Liver (tissue), 10 donors: ENCODE measurements at places on chromosomes 4 and X. TPM values are rescaled to one million over a fixed set of nuclear protein-coding genes. Genes with fewer than 3 reads are reported as not detected.

NKRF gene
- total RNA-seq: 3.4 TPM

TET2 gene
- total RNA-seq: 7.8 TPM

TCP11X2 gene
- total RNA-seq: not detected

MAP3K15 gene
- not detected for total RNA-seq

AMELX gene
- total RNA-seq: not detected

COMMD8 gene
- total RNA-seq: 3.6 TPM

GRIA2 gene
- total RNA-seq: 0.28 TPM

XAGE2 gene
- not detected for total RNA-seq

PQBP1 gene
- 34.6 TPM for total RNA-seq

PHOX2B gene
- total RNA-seq: not detected

USP17L21 gene
- not detected for total RNA-seq

MAMLD1 gene
- total RNA-seq: 0.59 TPM

GLOD5 gene
- total RNA-seq: not detected

ARHGAP36 gene
- not detected for total RNA-seq

ZDHHC9 gene
- total RNA-seq: 23.1 TPM

TXK gene
- 4.9 TPM for total RNA-seq

GPR82 gene
- total RNA-seq: 0.67 TPM
